ENCODE measurements at places on chromosomes 13 and 19.

DNA sequence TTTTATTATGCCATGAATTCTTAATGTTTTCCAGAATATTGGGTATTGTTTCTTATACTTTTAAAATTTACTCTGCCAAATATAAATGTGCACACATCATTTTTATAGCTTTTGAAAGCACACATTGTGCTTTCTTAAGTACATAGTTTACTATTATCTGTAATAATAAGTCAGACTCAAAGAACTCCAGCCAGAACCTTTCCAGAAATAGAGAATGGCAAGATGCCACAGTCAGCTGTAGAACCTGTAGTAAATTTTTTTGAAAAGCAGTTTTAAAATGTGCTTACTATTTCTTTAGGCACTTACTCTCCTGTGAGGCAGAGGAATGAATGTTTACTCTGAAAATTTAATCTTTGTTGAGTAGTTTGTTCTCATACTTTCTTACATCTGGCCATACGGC, 1287.1 kb downstream of the PCDH9 start:
- no peak for DNase-seq

GRCh38 chr13:43274881-43275280, 251.5 kb downstream of the DNAJC15 start:
- DNase-seq = no peak

DNA sequence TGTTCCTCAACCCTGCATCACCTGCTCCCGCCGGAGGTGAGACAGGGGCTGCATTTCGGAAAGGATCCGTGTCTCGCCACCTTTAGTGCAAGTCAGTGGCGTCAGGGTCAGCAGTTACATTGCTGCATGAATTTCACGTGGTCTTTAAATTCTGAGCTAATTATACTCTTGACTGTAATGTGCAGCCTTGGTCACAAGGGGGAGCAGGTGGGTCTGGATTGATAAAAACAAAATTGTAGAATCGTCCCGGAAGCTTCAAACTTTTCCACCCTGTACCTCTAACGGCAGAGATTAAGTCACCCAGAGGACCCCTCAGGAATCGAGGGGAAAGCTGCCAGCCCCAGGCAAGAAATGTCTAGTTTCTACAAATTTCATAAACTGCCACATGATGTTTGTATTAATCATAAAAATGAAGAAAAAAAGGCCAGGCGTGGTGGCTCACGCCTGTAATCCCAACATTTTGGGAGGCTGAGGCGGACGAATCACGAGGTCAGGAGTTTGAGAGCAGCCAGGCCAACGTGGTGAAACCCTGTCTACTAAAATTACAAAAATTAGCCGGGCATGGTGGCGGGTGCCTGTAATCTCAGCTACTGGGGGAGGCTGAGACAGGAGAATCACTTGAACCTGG, 20.2 kb downstream of the BBC3 start:
- DNase-seq = peak; percentile 84

GRCh38 chr19:18020212-18021085, 12.5 kb downstream of the ARRDC2 start:
- DNase-seq = no peak

DNA sequence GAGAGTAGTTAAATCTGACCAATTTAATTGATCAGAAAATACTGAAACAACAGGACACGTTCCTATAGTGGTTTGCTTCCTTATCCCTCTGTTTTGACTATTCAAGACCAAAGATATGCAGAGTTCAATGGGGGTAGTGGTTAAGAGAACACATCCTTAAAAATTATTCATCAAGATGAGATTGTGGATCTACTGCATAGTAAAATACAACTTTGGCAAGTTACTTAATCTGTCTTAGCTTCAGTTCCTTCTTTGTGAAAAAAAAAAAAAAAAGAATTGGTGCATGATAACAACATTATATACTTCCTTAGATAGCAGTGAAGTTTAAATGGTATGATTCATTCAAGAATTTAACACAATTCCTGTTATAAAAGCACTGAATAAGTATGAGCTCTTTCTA, 552.1 kb downstream of the DCT start:
- DNase-seq = no peak

DNA sequence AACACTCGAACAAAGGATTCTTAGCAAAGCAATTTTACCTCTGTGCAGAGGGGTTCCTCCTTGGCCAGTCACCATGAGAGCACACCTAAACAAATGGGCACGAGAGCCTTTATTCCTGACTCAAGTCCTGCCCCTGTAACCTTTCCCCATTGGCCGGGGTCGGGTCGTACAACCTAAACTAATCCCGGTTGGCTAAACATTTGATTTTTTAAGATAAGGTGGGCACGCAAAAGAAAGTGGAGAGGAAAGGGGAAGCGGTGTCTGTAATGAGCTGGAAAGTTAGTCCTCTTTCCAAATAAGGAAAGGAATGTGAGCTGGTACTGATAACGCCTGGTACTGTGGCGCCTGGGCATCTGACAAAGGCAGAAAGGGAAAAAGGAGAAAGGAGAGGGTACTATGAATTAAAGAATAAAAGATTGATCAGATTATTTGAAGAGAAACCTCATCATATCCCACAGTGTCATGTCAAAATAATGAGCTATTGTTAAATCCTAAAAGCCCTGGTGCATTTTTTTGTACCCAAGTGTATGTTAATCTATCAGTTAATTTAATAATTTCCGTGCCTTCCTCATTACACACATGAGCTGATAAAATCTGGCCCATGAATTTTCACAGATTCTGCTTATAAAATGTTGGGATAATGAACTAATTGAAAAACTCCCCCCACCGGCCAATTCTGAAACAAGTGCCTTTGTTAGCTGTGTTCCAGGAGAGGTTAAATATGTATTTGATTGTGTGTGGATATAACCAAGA, 335.7 kb downstream of the RFC3 start:
- DNase-seq = no peak

DNA sequence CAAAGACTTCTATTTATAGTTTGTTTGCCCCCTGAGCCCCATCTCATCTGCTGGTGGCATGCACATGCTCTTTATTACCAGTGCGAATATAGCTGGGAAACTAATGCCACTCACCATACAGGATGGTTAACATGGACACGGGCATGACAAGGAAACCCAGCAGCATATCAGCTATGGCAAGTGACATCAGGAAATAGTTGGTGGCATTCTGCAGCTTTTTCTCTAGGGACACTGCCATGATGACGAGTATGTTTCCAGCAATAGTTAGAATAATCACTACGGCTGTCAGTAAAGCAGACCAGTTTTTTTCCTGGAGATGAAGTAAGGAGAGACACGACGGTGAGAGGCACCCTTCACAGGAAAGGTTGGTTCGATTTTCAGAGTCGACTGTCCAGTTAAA, 1.5 kb downstream of the HTR2A start:
- no peak for DNase-seq

GRCh38 chr13:84641491-84641890, 759.2 kb upstream of the SLITRK1 start:
- DNase-seq = no peak

DNA sequence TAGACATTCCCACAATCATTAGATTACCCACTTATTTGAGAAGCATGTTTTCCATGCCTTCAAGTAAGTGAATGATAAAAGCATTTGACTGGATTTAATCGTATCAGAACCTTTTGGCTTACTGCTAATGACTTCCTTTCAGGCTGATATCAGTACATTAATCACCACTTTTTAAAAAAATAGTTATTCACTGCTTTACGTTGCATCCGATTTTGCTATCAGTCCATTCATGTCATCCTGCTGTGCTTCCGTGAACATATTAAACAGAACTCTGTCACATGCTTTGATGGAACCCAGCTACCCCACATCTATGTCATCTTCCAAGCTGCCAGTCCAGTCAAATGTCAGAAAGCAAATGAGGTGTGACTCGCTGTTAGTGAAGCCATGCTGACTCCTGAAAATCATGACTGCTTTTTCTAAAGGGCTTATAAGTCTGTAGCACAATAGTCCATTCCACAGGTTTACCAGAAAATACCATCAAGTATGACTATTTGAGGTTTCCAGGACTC, 440.9 kb downstream of the IRS2 start:
- no peak for DNase-seq

GRCh38 chr19:33814181-33815165, 17.8 kb downstream of the KCTD15 start:
- no peak for DNase-seq

- DNase-seq = no peak
Observed at GRCh38 chr13:51823359-51823758, 19.4 kb upstream of the DHRS12 start.

DNA sequence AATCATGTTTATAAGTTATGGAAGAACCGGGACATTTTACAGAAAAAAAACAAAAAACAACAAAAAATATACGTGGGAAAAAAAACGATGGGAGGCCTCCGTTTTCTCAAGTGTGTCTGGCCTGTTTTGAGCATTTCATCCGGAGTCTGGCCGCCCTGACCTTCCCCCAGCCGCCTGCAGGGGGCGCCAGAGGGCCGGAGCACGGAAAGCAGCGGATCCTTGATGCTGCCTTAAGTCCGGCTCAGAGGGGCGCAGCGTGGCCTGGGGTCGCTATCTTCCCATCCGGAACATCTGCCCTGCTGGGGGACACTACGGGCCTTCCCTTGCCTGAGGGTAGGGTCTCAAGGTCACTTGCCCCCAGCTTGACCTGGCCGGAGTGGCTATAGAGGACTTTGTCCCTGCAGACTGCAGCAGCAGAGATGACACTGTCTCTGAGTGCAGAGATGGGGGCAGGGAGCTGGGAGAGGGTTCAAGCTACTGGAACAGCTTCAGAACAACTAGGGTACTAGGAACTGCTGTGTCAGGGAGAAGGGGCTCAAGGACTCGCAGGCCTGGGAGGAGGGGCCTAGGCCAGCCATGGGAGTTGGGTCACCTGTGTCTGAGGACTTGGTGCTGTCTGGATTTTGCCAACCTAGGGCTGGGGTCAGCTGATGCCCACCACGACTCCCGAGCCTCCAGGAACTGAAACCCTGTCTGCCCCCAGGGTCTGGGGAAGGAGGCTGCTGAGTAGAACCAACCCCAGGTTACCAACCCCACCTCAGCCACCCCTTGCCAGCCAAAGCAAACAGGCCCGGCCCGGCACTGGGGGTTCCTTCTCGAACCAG, 1.8 kb upstream of the APOE start:
- DNase-seq = peak; percentile 77
